ENCODE measurements at places on chromosomes 2 and 18.

DNA sequence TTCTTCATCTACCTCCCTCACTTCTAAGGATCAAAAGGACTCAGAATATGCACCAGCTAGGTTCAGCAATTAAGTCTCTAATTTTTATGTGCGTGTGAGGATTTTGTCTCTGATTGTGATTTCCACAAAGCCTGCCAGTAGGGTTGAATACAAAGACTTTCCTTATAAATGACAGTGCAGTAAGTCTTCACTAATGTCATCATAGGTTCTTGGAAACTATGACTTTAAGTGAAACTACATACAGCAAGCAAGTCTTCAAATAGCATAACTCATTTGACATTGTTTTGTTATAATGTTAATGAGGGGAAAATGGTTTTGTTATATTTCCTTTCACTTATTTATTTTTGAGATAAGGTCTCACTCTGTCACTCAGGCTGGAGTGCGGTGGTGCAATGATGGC lies 526.3 kb upstream of the DCC start:
- DNase-seq, result no peak

GRCh38 chr2:29920631-29921559 lies 491 bp downstream of the ALK start:
- no peak for DNase-seq

GRCh38 chr2:165109915-165110314 lies 93.9 kb downstream of the SCN3A start:
- DNase-seq, result no peak

DNA sequence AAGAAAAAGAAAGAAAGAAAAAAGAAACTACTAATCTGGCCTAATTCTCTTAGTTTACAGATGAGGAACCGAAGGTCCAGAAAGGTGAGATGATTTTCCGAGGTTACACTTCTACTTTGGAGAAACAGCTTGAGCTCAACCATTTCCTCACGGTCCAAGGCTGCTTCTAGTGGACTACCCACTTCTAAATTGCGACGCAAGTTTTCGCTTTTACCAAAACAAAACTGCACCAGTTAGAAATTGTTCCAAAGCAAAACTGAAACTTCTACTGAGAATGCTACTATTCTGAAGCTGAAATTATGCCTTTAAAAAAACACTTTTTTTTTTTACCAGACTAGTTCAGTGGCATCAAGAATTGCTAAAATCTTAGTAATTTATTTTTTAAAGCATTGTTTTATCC lies 101.6 kb downstream of the INO80D start:
- no peak for DNase-seq

DNA sequence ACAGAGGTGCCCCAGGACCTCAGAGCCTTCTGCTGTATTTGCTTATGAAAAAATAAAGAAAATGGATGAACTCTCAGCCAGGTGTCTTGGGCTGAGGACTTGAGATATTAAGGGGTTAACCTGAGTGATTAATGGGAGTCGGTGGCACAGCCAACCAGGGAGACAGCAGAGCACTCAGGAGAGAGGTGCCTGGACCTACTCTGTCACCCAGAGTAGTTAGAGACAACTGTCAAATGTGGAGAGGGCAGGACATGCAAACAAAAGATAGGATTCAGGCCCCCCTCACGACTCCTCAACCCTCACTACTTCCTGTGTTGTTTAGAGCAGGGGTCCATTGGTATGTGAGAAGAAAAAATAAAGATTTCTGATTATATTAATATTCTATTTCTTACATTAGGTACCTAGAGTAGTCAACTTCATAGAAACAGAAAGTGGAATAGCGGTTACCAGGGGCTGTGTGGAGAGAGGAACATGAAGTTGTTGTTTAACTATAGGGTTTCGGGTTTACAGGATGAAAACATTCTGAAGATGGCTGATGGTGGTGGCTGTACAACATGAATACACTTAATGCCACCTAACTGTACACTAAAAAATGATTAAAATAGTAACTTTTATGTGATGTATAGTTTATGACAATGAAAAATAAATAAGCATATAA lies 28.6 kb upstream of the CETN1 start:
- no peak for DNase-seq

DNA sequence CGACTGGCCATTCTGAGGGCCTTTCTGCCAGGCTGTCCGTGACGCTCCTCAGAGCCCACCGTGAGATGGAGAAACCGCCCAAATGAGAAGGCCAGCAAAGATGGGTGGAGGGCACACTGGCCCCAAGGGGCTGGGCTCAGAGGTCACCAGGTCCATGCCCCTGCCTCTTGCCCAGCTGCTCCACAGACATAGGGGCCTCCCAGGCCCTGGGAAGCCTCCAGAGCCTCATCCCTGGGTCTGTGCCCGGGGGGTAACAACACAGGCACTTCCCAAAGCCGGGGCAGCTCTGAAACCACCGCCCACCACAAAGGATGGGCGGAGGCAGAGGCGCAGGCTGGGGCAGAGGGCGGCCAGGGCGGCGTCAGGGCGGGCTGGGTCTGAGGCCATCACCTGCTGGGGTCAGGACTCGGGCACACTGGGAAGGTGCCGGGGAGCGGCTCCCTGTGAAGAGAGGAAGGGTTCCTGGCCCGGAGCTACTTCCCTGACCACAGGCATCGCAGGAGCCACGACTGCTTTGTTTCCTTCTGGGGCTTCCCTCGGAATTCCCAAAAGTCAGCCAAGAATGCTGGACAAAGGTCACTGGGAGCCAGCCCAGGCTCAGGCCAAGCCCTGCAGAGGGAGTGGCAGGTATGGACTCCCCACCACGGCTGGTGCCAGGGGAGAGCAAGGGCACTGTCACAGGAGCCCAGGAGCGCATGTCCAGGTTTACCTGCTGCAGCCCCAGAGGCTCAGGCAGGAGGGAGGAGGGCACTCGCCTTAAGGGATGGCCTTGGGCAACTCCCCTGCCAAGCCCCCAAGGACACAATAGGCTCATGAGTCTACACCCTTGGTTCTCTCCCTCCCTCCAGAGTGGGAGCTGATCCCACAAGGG lies 9.4 kb downstream of the CYP26B1 start:
- DNase-seq, result peak; percentile 29

DNA sequence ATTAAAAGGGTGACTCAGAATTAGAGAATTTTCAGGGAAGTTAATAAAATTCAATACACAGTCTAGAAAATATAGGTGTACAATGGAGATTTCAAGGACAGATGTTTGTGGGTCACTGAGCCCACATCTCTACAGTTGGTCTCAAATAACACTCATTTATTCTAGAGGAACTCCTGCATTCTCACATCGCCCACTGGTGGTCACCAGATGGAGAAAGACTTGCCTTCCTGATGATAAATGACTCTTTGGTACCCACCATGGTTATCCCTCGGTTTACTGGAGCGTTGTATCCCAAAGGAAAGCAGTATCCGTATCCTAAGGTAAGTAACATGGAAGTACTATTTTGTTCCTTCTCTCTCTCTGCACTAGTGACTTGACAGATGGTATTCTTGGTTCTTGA lies 1297.1 kb downstream of the DPP10 start:
- no peak for DNase-seq

DNA sequence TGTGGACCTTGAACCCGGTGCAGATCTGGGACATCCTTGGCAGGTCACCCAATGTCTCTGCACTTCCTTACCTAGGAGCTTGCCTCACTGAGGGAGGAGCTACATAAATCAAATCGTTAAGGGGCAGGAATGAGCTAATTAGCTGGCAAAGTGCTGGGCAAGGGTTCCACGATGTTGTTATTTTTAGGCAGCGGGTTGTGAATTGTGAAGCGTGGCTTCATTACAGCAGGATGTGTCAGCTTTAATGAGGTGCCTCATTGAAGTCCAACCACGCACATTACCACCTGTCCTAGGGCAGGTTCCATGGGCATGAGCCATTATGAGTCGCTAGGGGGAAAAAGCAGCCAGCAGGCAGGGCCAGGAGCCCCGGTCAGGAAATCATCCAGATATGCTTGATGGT lies 127.0 kb upstream of the AGAP1 start:
- DNase-seq, result no peak

GRCh38 chr2:160042054-160042453 lies 20.4 kb downstream of the PLA2R1 start:
- no peak for DNase-seq

DNA sequence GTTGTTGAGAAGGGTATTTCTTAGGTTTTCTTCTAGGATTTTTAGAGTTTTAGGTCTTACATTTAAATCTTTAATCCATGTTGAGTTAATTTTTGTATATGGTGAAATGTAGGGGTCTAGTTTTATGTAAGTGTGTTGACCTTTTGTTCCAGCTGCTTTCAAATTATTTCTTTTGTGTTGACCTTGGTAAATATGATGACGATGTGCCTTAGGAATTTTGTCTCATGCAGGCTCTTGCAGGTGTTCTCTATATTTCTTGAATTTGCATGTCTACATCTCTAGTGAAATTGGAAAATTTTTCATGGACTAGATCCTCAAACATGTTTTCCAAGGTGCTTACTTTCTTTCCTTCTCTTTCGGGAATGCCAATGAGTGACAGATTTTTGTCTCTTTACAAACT lies 1609.3 kb upstream of the ZEB2 start:
- DNase-seq, result no peak

DNA sequence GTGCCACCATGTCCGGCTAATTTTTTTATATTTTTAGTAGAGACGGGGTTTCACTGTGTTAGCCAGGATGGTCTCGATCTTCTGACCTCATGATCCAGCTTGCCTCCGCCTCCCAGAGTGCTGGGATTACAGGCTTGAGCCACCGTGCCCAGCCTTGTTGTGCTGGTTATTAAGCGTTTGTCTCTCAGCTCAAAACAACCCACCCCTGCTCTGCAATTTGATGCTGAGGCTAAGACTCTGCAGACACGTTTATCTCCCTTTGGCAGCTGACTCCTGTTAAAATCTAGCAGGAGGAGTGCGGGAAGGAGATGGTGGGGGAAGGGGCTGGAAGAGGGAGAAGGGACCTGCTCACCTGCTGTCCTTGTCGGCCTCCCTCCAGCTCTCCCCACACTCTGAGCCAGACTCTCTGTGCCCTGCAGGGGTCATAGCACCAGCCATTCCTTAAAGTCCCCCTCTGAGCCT lies 29.9 kb upstream of the IMPA2 start:
- no peak for DNase-seq

DNA sequence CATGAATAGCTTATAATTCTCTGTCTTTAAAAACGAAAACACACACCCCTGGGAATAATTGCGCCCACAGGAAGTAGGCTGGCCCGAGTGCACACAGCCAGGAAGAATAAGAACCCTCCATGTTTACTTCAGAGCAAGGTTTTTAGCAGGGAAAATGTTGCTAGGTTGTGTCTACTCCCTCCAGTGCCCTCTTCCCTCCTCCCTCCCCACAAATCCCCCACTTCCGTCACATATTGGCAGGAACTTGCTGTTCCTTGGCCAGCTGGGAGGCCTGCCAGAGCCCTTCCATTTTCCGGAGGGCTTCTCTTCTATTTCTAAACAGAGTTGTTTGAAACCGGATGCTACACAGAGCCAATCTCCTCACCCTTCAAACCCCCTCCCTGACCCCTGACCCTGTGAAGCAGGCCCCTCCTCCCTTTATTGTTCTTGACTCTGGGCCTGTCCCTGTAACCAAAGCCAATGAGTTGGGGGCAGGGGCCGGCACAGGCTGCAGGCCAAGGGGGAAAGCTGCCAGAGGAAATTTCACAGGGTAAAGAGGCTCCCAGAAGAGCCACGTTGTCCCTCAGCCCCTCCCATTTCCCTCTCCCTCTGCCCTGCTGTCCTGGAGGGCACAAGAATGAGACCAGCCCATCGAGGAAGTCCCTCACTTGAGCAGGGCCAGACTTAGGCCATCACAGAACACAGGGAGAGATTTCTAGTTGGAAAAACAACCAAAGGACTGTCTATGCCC lies 49.8 kb upstream of the LGALSL start:
- peak; percentile 95 for DNase-seq

- no peak for DNase-seq
Measured at GRCh38 chr18:5040476-5040875, 156.6 kb downstream of the AKAIN1 start.

GRCh38 chr18:45654677-45655076 lies 39.4 kb downstream of the SLC14A2 start:
- DNase-seq, result no peak

DNA sequence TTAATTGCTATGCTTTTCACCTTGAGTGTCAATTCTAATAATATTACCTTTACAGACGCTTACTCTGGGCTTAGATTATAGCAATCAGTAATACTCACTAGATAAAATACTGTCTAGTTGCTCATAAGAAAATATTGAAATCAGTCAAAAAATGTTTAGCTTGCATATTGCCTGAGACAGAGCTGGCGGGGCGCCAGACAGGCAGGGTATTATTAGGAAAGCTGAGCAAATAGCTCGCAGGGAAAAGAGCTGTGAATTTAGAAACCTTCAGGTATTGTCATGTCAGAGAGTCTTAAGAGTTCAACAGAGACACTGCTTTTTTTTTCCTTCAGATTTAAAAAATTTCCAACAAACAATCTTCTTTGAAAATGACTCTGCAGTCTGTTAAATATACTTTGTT lies 118.4 kb downstream of the MEIS1 start:
- DNase-seq, result peak; percentile 53

DNA sequence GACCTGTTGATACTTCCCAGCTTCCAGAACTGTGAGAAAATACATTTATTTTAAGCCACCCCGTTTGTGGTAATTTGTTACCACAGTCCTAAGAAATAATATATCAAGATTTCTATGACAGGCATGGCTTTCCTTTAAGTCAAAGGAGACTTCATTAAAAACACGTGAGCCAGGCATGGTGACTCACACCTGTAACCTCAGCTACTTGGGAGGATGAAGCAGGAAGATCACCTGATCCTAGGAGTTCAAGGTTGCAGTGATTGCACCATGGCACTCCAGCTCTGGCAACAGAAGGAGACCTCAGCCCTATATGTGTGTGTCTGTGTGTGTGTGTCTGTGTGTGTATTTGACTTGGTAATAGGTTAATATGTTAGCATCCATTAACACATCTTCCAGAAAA lies 69.8 kb upstream of the SCN7A start:
- no peak for DNase-seq

DNA sequence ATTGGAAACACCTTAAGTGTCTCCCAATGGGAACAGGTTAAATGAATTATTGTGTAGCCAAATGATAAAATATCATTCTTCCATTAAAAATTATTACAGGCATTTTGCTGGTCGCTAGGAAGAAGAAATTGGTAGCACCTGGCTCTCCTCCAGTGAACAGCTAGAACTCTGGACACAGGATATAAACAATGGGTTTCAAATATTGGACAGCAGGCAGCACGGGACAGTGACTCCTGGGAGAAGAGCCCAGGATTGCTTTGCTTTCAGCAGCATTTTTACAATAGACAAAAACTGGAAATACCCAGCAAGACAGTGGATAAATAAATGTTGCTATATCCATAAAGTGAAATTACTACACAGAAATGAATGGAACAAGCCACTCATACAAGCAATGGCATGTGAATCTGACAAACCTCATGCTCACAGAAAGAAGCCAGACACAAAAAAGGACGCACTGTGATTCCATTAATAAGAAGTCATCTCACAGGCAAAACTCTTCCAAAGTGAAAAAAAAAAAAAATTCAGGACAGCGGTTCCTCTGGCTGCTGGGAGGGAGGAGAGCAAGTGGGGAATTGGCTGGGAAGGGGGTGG lies 50.5 kb downstream of the LAMA1 start:
- no peak for DNase-seq

GRCh38 chr18:3283253-3283863 lies 21.4 kb downstream of the MYL12B start:
- DNase-seq, result no peak

GRCh38 chr2:112048887-112049286 lies 6.2 kb upstream of the TMEM87B start:
- DNase-seq, result no peak

- DNase-seq, result no peak
Measured at GRCh38 chr2:16400127-16400623, 265.5 kb downstream of the CYRIA start.
